Amniotic stem cell (primary cell): ENCODE measurements at places on chromosomes 1 and 21.

DNA sequence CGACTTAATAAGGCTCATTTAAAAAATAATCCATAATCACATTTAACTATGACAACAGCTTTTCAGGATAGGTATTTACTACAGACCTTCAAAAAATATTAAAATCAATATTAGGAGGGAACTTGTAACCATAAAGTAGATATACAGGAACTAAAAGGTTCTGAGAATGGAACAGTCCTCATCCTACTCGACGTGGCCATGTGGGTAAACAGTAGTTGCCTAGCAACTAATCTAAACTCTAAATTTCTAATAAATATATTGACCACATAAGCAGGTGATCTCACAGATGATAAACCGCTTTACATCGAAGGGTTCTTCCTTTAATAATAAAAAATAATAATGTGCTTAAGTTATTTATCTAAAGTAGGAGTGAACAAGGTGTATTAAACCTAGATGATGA, 7.9 kb downstream of the AKT3 start:
- no peak for DNase-seq

- no peak for DNase-seq
Observed at GRCh38 chr1:229579059-229579673, 20.7 kb upstream of the ABCB10 start.

- DNase-seq, result peak; percentile 36
Observed at GRCh38 chr1:52460694-52461093, 56.3 kb downstream of the PRPF38A start.

- DNase-seq, result no peak
Observed at GRCh38 chr1:42324398-42325013, 10.5 kb downstream of the FOXJ3 start.

- DNase-seq, result no peak
Observed at GRCh38 chr1:33277488-33278084, 21.3 kb downstream of the ZNF362 start.

DNA sequence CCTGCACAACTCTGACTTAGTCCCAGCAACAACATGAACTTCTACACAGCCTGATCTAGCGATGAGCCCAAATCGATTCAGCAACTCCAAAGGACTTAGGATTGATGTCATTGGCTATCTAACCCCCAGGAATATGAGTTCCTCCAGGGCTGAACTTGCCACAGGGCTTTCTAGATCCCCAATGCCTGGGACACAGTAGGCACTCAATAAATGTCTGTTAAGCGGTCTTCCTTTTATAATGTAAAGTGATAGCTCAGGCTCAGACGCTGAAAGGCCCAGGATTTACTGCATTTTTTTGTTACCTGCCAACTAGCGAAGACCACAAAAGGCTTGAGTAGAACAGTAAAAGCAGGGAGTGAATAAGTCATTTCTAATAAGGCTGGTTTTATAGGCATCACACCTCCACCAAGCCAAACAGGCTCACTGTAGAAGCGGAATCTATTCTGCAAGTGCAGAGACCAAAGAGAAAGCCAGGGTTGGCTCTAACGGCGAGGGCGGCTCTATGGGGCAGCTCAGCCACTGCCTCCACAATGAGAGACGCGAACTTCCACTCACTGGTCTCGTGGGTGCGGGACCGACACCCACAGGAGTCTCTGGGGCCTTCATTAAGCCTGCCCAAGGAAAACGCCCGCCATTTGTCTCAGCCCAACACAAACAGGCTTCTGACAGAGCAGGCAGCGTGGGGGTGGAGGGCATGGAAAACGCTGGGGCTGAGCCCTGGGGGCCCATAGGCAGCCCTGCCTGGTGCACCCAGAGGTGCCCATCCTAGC, 52.0 kb downstream of the HLCS start:
- DNase-seq, result no peak

GRCh38 chr1:21894034-21894881, 42.9 kb downstream of the HSPG2 start:
- DNase-seq, result no peak
